ENCODE measurements at places on chromosomes 12 and 14. TPM values are rescaled to one million over a fixed set of nuclear protein-coding genes. Genes with fewer than 3 reads are reported as not detected.

The A2ML1 gene
- not detected for total RNA-seq

The LRRC74A gene
- total RNA-seq, result not detected

- no peaks in the 10 kb centered on the region for H3K27me3 ChIP-seq
- H3K27ac ChIP-seq, result peak overlapping the region; percentile 99
- peak; percentile 63 for DNase-seq
- peak overlapping the region; percentile 96 for H3K4me3 ChIP-seq
- H3K4me1 ChIP-seq, result peaks cover 35% of the 10 kb centered on the region
- H3K36me3 ChIP-seq, result peaks cover 30% of the 10 kb centered on the region
Observed at GRCh38 chr12:6852651-6853354, 853 bp downstream of the USP5 start.

GRCh38 chr12:28172434-28173030 is 17.7 kb upstream of the CCDC91 start:
- no peaks in the 10 kb centered on the region for H3K4me1 ChIP-seq
- H3K36me3 ChIP-seq, result peaks cover 2% of the 10 kb centered on the region
- no peaks in the 10 kb centered on the region for H3K27me3 ChIP-seq
- no peak overlapping the region for H3K27ac ChIP-seq

DNA sequence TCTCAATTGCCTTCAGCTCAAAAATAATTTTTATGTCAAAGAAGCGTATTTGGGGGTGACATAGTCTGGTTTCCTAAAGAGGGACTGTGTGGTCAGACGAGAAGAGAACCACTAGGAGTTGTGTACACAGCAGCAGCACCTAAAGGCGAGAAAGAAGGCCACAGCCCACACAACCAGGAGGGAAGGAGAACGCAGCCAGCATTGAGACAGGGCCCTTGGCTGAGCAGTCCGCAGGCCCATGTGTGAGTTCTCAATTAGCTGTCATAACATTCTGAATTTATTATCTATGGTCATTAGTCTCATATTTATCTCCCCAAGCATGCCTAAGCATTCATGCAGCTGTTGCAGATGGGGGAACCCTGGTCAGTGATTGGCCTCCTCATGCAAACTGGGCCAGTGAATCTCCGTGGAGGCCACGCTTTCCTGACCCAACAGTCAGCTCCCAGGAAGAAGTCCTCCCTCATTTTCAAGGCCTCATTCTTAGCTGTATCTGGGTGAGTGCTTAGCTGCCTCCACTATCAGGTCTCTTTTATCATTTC is 81.2 kb upstream of the ATF7IP start:
- DNase-seq, result no peak
- H3K27ac ChIP-seq, result no peak overlapping the region
- peaks cover 5% of the 10 kb centered on the region for H3K4me1 ChIP-seq

DNA sequence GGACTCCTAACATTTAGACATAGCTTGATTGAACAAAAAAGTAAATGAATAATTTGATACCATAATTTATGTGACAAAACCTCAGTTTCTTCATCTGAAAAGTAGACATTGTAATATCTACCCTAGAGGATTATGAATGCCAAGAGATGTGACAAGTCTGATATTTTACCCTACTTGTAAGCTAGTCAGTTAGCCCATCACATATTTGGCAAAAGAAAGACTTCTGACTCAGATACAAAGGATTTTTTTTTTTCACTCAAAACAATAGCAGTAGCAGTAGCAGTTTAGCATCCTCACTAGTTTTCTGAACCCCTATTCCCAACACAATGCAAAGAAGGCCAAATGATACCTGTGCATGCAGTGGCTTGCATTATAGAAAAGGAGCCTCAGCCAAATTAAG is 377.3 kb upstream of the E2F7 start:
- no peak overlapping the region for H3K27ac ChIP-seq
- H3K36me3 ChIP-seq, result no peaks in the 10 kb centered on the region

GRCh38 chr12:3220382-3221321 is 143.5 kb downstream of the TSPAN9 start:
- H3K27ac ChIP-seq, result no peak overlapping the region
- no peaks in the 10 kb centered on the region for H3K27me3 ChIP-seq
- peaks cover 6% of the 10 kb centered on the region for H3K4me1 ChIP-seq
- no peaks in the 10 kb centered on the region for H3K36me3 ChIP-seq
- DNase-seq, result no peak

DNA sequence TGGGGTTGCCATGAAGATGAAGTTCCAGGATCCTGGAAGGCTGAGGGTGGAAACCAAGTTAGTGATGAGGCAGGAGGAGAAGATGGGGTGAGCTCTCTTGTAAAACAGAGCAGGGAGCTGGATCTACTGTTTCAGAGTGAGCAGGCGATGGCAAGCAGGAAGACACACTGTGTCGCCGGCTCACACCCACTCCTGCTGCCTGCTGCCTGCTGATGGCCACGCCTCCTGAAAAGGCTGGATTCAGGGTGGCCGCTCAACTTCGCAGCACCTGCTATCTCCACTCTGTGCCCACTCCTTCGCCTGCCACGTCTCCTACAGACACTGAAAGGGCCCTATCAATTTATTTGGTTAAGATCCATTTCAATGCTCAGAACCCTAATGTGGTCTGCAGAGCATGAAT is 96.1 kb downstream of the RBM19 start:
- no peak overlapping the region for H3K27ac ChIP-seq
- no peaks in the 10 kb centered on the region for H3K27me3 ChIP-seq
- no peak for DNase-seq
